Effector CD8-positive, alpha-beta T cell (primary cell): ENCODE measurements at places on chromosomes 7 and 10.
A peak's percentile ranks its signal among the peaks of the same experiment; 100 is the strongest.

GRCh38 chr7:94510582-94511496 lies 1.2 kb downstream of the CASD1 start:
- DNase-seq: peak; percentile 1

DNA sequence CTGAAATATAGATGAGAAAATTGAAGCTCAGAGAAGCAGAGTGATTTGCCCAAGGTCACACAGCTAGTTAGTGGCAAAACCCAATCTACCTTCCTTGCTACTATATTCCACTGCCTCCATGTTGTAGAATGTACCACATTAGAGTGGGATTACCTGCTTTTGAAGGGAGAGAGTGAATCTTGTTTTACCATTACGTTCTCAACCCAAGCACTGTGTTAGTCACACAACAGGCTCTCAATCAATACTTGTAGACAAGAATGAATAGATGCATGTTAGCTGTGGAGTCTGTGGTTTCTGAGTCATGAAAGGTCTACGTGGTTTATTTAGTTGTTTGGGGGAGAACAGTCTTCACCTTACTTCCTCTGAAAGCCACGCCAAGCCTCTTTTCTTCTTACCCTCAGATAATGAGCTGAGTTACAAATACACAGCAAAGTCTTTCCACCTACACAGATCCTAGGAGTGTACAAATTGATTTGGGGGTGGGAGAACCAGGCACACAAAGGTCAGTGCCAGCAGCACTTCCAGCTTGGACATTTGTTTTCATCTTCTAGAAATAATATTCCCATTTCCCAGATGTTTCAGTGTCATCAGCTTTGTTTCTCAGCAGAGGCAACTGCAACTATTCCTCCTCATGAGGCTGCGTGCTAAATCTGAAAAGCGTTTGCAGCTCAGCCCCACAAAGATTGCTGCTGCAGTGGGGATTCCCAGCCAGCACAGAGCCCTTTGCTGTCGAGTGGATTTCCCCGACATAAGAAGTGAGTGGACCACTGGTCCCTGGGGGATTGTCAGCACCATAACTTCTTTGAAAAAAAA lies 71.5 kb upstream of the ADO start:
- DNase-seq: peak; percentile 3

GRCh38 chr7:47125529-47125928 lies 456.4 kb downstream of the TNS3 start:
- DNase-seq: no peak

DNA sequence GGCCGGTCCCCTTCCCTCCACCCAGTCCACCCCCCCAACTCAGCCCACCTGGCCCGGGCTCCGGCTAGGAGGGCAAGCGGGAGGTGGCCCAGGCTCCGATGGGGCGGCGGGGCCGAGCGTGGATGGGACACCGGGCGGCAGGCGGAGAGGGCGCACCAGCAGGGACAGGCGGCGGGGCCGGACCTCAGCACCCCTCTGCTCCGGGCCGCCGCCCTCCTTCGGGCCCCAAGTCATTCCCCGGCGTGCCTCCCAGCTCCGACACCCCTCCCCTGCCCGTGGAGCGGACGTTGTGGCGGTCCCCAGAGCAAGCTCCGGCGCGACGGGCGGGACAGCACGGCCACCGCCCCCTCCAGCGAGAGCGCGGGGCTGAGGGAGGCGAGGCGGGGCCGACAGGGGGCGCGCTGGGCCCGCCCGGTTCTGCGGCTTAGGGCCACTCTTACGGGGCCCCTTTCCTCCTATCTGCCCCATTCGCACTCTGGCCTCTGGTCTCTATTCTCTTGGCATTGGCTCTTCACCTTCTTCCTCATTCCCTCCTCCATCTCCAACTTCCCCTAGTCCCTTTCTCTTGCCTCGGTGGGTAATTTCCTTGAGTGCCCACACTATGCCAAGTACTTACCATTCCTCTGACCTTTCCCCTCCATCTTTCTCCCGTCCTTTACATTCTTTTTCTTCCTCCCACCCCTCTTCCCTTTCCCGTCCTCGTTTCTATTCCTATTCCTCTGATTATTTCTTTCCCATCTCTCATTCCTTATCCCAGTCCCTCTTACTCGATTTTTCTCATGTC lies 701 bp upstream of the GBX1 start:
- DNase-seq: peak; percentile 32

- DNase-seq: no peak
These were observed 34.5 kb downstream of the RTKN2 start for GRCh38 chr10:62234077-62234605.

GRCh38 chr7:16356301-16356958 lies 64.9 kb downstream of the CRPPA start:
- no peak for DNase-seq

DNA sequence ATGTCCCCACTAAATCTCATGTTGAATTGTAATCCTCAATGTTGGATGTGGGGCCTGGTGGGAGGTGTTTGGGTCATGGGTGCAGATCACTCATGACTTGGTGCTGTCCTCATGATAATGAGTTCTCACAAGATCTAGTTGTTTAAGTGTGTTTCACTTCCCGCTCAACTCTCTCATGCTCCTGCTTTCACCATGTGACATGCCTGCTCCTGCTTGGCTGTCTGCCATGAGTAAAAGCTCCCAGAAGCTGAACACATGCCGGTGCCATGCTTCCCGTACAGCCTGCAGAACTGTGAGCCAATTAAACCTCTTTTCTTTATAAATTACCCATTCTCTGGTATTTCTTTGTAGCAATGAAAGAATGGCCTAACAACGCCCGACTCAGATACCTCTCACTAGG lies 6.2 kb upstream of the PSTK start:
- no peak for DNase-seq

GRCh38 chr7:77293046-77293445 lies 93.4 kb upstream of the FGL2 start:
- DNase-seq: no peak

DNA sequence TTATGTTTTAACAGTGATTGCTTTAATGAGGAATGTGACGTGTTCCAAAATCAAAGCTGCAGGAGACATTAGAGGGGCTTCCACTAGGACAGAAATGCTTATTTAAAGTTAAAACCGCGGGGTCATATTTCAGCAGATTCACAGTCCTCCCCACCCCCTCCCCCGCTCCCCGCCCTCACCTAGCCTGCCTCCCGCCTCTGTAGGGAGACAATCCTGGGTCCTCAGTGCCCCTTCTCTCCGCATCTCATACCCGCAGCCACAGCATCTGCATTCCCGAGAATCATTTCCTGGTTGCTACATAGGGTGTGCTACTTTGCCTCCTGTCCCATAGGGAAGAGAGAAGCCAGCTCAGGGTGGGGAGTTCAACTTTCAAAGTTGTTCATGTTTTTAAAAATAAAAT lies 3.1 kb upstream of the DRGX start:
- no peak for DNase-seq

- no peak for DNase-seq
These were observed 46.1 kb downstream of the CYTH3 start for GRCh38 chr7:6226194-6226799.

DNA sequence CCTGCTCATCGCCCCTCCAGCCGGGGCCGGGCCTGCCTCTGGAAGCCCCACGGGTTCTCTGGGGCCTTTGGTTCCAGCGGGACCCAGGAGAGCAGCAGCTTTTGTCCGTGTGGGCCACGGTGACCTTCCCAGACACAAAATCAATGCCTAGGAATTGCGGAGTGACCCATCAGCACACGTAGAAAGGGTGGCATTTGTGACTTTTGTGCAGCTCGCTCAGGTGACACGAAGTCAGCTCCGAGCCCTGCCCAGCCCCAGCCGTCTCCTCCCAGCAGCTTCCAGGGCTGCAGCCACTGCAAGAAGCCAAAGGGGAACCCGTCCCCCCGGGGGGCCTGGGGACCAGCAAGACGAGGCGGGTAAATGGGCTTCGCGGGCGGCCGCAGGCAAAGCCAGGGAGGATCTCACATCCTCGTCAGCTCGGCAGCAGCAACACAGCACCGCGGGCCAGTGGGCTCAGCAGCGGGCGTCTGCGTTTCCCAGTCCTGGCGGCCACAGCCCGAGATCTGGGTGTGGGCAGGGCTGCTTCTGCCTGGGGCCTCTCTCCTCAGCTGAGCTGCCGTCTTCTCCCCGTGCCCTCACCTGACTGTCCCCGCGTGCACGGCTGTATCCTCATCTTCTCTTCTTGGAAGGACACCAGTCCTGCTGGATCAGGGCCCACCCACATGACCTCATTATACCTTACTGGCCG lies 88.5 kb downstream of the PAXIP1 start:
- no peak for DNase-seq

DNA sequence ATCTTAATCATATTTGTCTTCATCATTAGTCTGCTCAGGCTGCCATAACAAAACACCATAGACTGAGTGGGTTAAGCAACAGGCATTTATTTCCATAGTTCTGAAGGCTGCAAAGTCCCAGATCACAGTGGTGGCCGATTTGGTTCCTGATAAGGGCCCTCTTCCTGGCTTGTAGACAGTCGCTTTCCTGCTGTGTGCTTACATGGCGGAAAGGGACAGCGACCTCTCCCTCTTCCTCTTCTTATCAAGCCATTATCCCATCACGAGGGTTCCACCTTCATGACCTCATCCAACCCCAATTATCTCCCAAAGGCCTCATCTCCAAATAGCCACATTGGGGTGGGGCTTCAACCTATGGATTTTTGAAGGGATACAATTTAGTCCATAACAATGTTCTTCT lies 84.0 kb downstream of the LYZL1 start:
- no peak for DNase-seq

- DNase-seq: no peak
These were observed 2.0 kb downstream of the SUN1 start for GRCh38 chr7:834277-834676.

- DNase-seq: no peak
These were observed 207.5 kb downstream of the PAXIP1 start for GRCh38 chr7:154795437-154795836.

DNA sequence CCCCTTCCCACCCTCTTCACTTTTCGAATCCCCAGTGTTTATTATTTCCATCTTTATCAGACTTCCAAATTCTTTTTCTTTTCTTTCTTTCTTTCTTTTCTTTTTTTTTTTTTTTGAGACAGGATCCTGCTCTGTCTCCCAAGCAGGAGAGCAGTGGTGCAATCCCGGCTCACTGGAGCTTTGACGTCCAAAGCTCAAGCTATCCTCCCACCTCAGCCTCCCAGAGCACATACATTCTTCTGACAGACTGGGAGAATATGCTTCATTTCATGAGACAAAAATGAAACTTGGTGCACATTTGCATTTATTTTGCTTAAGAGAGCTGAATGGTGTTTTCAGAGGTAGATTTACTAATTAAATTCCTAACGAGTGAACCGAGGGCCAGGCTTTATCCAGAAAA lies 80.1 kb upstream of the FZD8 start:
- DNase-seq: no peak

DNA sequence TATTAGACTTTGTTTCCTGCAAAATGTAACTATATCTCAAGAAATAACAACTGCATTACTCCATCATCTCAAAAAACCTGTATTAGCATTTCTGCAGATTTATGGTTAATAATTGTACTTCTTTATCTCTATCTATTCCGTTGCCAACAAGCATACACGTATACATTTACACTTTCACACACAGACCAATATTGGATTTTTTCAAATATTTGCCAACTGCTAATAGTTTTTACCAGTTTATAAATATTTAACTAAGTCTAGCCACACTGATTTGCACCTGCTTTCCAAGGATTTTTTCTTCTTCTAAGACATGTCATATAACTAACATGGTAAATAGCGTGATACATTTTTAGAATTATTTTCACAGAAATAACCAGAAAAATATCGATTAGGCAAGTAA lies 12.2 kb downstream of the LRRN3 start:
- no peak for DNase-seq

- DNase-seq: no peak
These were observed 205.7 kb downstream of the SLC25A13 start for GRCh38 chr7:96116173-96116572.

- DNase-seq: no peak
These were observed 17.7 kb upstream of the PPP1R3A start for GRCh38 chr7:113936535-113936934.

DNA sequence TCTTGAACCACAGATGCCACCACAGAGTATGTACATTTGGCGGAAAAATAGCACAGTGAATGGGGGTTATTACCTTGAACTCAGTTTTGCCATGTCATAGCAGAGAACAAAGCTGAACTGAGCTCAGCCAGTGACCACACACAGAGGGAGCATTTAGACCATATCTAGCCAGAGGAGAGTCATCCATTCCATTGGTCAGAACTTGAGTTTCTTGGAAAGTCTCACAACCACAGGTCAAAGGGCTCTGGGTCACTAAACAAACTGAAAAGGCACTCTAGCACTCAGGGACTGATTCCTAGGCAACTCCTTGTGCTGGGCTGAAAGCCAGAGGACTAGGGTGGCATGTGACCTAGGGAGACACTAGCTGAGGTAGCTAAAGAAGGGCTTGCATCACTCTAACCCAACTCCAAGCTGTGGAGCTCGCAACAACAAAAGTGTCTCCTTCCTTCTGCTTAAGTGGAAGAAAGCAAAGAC lies 239.7 kb upstream of the SEMA3D start:
- no peak for DNase-seq

DNA sequence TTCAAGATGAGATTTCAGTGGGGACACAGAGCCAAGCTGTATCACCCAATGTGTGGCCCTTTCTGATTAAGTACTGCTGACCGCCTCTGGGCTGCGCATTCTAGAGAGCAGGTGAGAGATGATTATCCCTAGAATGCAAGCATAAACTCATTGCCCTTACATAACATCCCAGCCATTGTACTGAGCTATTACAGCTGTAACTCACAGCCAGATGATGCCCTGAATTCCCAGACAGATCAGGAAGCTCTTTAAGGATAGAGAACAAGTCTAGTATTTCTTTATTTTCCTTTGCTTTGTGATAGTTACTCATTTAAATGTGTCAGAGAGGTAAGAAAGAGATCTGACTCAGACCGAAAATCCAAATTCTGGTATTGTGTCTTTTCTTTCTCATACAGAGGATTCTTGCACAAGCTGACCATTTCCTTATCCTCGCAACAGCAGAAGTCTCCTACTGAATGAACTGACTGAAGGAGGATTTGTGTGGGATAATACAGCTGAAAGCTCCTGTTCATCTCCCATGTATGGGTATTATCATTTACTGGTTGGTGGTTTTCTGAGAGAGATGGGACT lies 58.4 kb downstream of the ZNF22 start:
- DNase-seq: no peak
